Mesenteric fat pad (tissue), 1 donor: ENCODE measurements at places on chromosomes 4 and X. TPM values are rescaled to one million over a fixed set of nuclear protein-coding genes. Genes with fewer than 3 reads are reported as not detected.

The FABP2 gene
- total RNA-seq, result 0.80 TPM

The IRAK1 gene
- 167 TPM for total RNA-seq

The GPR119 gene
- not detected for total RNA-seq

The VGLL1 gene
- not detected for total RNA-seq

The CLIC2 gene
- total RNA-seq, result 20.8 TPM

The HMGN5 gene
- total RNA-seq, result 3.2 TPM

The JADE1 gene
- total RNA-seq, result 53.4 TPM

The FOXR2 gene
- not detected for total RNA-seq

The FREM3 gene
- not detected for total RNA-seq

The DCAF8L2 gene
- total RNA-seq, result not detected

The MAGEB17 gene
- total RNA-seq, result not detected

The PASD1 gene
- not detected for total RNA-seq

The EVC gene
- 16.6 TPM for total RNA-seq

The TLR7 gene
- total RNA-seq, result 2.0 TPM

The ZMYM3 gene
- total RNA-seq, result 11.8 TPM

The CDKL5 gene
- total RNA-seq, result 6.8 TPM

The EDA2R gene
- total RNA-seq, result 1.2 TPM
